ENCODE measurements at places on chromosomes 11 and 22. TPM values are rescaled to one million over a fixed set of nuclear protein-coding genes. Genes with fewer than 3 reads are reported as not detected.

MMP11 gene
- total RNA-seq, result 1.0 TPM

TEX12 gene
- not detected for total RNA-seq

DNAJB13 gene
- 0.29 TPM for total RNA-seq

CBLIF gene
- total RNA-seq, result not detected

RIC8A gene
- 110 TPM for total RNA-seq
